ENCODE measurements at places on chromosomes 2 and 18.

DNA sequence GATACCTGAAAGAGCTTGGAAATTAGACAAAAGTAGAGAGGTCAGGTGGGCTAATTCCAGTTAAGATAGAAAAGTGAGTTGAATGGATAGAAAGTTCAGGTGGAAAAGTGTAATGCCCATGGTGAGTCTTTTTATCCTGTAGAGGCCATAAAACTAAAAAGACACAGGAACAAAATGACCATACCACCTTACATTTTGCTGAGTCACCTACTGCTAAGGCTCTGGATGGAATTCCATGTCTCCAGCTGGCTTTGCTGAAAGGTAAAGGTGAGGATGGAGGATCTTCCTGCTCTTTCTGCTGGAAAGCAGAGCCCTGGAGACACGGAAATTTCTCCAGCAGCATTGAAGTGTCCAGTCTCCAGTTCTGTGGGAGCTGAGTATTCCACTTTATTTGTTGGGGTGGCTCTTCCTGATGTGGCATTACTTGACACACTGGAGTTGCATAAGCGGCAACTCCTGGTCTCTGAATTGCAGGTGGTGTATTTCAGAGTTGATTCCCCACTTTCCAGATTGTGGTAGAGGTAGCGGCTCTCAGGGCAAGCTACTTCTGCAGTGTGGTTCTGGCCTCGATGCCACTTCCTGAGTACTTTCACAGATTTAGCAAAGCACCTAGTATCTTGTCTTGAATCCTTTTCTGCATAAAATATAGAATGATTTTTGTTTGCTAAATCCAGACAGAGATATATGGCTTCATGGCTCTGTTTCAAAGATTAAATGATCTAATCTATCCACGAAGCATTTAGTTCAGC lies 10.7 kb downstream of the IL1RL2 start:
- no peak for DNase-seq

GRCh38 chr2:10971888-10972260 lies 60.1 kb downstream of the KCNF1 start:
- no peak for DNase-seq

- DNase-seq: no peak
Measured at GRCh38 chr2:6043238-6043637, 351.1 kb downstream of the SOX11 start.

DNA sequence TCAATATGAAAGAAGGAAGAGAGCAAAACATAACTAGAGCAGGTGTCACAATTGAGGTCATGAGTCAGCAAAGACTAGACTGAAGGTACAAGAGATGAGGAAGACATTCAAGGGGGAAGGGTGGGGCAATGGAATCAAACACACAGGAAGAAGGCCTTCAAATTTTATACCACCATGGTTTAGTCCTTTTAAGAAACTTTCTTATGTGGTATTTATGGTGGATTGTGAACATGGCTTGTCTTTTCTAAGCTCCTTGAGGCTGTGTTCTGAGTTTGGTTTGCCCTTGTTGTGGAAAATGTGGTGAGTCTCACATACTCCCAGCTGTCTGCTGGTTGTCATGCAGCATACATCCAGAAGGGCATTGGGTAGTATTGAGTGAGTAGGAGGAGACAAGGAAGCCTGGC lies 62.1 kb downstream of the NABP1 start:
- DNase-seq: no peak

DNA sequence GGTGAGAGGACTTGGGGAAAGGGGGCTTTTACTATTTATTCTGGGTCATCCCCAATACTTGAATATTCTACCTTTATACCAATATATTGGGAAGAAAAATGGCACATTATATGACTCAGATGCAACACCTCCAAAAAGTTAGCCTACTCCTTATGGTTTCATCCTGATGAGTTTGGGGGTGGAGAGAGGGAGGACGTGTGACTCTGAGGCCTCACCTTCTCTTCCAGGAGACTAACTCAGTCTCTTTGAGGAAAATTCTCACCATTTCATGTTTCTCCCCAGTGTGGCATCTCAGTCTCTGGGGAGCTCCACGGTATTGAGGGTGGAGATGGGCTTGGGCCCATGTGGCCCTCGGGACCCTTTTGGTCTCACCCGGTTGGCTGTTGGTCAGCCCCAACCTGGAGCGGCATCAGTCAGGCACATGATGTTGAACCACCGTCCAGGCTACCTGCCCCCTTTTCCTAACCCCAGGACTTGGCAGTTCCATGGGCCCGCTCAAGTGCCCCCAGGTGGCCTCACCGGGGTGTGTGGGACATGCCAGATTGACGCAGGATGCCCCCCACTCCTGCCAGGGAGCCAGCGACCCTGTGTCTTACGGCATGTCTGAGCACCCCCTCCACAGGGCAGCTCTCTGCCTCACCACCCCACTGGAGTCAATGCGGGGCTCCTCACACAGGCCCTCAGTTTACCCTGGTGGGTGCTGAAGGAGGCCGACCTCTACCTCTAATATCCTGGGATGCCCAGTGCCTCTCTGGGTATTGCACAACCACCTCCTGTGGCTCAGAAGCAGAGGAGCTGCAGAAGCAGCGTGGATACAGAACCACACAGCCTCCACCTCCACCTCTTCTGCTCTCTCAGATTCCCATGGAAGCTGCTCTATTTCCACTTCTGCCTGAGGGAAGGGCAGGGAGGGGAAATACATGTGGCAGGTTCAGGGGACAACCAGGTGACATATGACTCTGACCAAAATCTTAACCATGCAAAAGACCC lies 297.4 kb downstream of the EIPR1 start:
- DNase-seq: no peak

- DNase-seq: no peak
Measured at GRCh38 chr2:49767316-49767715, 613.0 kb upstream of the FSHR start.

Data from cardiac fibroblast (primary cell).